NCI-H1436 treated with DMSO at 0.1 percent for 48 hours (cell line): ENCODE measurements at places on chromosomes 1 and 21.

DNA sequence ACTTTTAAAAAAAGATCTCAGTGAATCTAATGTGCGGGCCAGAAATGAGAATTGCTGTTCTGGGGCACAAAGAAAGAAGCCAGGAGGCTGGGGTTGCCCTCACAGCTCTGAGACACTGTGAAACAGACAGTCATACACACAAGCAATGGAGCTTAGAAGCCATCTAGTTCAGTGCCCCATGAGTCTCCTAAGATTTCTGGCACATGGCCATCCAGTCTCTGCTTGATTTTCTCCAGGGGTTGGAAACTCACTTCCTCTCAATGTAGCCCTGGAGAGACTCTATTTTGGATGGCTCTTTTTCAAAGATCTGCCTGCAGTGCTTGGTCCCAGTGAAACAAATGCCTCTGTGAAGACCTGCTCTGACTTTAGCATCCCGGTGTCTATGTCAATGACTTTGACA lies 38.6 kb downstream of the KCNN3 start:
- DNase-seq = no peak

DNA sequence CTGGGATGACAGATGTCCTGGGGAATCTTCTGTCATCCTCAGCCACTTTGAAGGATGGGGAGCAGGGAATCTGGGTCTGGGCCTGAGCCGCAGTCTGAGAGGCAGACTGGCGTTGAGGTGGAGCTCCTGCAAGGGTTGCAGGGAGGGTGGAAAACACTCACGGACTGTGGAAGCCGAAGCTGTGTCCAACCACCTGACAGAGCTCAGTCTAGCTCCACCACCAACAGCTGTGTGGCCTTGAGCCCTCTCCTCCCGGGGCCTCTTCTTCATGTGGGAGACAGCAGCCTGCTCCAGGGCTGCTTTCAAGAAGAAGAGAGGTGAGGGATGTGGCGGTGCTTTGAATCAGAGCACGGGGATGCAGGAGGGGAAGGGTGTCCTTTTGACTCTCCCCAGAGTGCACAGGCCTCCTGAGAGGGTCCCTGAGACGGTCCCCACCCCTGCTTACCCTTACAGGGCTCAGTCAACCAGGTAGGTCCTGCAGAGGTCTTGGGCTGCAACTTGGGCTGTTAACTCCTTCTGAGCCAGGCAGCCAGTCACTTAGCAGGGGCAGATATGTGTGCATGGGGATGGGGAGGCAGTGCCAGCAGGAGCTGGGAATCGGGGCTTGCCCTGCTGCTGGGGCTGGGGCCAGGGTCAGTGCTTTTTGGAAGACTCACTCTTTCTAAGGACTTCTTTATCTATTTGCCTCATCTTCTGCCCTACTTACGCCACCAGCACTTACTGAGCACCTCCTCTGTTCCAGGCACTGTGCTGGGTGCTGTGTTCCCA lies 216.3 kb downstream of the PTPRU start:
- no peak for DNase-seq

- DNase-seq = no peak
Observed at GRCh38 chr1:156194300-156194652, 372 bp downstream of the SLC25A44 start.

DNA sequence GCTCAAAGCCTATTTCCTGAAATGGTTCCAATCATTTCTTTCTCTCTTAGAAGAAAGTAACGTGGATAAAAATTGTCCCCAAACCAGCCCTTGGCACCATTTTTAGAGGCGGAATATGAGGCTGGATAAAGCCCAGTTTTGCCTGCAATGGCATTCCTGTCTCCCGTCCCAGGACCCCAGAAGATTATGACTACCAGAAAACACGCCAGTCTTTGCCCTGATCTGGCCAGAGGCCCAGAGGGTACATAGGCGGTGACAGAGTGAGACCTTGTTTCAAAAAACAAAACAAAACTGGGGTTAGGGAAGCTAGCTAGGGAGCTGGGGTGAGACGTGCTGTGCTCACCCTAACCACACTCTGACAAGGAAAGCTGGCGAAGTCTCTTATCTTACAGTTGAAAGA lies at the start of gene AADACL4:
AADACL4 (plus strand) TSS at position 301 of the 400 bp plus-strand sequence. CDS start 462 bp downstream, outside the sequence.
- DNase-seq = no peak

GRCh38 chr1:84708031-84708430 lies 17.8 kb upstream of the SSX2IP start:
- DNase-seq = no peak

DNA sequence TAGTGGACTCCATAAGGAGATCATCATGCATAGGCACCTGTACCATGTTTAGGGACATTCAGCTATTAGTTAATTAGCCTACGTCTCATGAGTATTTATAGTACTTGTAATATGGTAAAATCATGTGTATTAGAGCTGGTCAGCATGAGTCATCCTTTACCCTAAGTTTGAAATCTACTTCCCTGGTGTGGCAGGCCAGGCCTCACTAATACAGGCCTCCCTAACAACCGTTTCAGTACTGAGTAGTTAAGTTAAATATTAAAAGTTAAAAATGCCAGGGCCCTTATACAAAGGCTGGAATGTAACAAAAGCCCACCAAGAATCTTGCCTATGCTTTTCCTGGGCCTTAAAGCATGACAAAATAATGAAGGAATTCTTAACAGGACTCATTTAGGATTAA lies 356.3 kb upstream of the DPYD start:
- no peak for DNase-seq

- DNase-seq = no peak
Observed at GRCh38 chr1:9292361-9293240, at the start of gene SPSB1. Gene SPSB1 (plus strand): TSS chr1:9292894. CDS start chr1:9355892, 62,998 bp downstream.

DNA sequence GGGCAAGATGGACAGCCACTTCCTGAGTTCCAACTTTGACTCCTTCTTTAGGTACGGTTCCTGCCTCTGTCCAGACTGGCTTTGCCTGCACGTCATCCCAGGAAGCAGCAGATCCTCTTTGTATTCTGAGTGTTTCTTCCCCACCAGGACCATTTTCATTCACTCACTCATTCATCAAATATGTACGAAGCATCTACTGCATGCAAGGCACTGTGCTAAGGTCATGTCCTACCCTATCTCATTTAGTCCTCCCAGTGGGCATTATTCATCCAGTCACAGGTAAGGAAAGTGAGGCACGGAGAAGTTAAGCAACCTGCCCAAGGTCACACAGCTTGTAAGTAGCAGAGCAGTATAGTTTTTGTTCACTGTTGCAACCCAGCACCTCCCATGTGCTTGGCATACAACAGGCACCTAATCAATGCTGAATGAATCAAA lies 13.9 kb downstream of the CRYBG2 start:
- DNase-seq = no peak

GRCh38 chr21:35168735-35169134 lies 119.6 kb upstream of the RUNX1 start:
- no peak for DNase-seq

GRCh38 chr1:29855561-29856160 lies 619.3 kb downstream of the PTPRU start:
- peak; percentile 39 for DNase-seq

DNA sequence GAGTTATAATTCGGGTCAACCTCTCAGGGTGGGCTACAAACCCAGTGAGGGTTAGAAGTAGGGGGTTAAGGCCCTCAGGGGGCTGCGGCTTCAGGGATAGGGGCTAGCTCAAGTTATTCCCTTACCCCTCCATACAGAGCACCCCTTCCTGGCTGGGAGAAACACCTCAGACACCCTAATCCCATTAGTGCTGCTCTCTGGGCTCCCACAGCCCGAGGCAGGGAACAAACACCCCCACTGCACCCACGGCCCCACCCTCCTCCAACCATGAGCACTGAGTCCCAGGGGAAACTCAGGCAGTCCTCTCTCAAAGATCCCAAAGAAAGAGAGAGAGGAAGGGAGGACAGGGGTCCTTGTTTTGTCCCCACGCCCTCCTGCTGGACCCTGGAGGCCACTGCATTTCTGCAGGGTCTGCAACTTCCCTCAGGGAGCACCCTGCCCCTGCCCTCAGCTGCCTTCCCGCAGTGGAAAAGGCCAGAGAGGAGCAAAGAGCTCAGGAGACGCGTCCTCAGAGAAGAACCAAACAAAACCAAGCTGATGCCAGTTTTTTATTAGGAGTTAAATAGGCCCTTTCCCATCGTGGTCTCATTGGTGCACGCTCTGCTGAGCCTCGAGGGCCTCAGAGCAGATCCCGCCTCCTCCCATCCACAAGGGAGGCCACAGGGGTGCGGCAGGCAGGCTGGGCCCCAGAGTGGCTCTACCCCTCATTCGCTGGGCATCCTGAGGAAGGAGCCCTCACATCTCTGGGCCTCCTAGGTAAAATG lies 1.4 kb upstream of the S100A4 start:
- no peak for DNase-seq

DNA sequence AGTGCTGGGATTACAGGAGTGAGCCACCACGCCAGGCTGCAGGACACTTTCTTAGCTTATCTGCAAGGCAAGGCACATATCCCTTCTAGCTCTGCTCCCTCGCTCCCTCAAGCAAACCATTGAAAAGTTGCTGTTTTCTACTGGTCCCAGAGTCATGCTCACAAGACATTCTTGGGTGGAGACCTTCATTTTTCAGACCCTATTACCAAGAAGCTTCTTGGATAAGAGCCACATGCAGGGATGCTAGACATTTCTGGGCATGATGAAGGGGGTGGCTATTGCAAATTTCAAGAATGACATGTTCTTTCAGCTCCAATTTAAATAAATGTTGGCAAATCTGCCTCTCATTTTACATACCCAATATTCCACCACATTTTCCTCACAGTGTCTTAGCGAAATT lies 33.9 kb downstream of the CAPN9 start:
- no peak for DNase-seq

GRCh38 chr1:174174461-174175329 lies 15.4 kb downstream of the RABGAP1L start:
- no peak for DNase-seq

- DNase-seq = no peak
Observed at GRCh38 chr1:27567971-27568299, 36.0 kb downstream of the AHDC1 start.

- no peak for DNase-seq
Observed at GRCh38 chr1:23168079-23168444, 594 bp downstream of the LUZP1 start.

- no peak for DNase-seq
Observed at GRCh38 chr1:217062586-217062985, 339.4 kb upstream of the ESRRG start.

DNA sequence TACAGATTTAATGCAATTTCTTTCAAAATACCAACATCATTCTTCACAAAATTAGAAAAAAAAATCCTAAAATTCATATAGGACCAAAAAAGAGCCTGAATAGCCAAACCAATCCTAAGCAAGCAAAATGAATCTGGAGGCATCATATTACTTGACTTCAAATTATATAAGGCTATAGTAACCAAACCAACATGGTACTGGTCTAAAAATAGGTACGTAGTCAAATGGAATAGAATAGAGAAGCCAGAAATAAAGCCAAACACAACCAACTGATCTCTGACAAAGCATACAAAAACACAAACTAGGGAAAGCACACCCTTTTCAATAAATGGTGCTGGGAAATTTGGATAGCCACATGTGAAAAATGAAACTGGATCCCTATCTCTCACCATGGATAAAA lies 112.3 kb upstream of the TSPAN2 start:
- DNase-seq = no peak

- no peak for DNase-seq
Observed at GRCh38 chr1:167328306-167328815, 107.7 kb downstream of the POU2F1 start.
